BJ (cell line): ENCODE measurements at places on chromosomes 2 and 18.

DNA sequence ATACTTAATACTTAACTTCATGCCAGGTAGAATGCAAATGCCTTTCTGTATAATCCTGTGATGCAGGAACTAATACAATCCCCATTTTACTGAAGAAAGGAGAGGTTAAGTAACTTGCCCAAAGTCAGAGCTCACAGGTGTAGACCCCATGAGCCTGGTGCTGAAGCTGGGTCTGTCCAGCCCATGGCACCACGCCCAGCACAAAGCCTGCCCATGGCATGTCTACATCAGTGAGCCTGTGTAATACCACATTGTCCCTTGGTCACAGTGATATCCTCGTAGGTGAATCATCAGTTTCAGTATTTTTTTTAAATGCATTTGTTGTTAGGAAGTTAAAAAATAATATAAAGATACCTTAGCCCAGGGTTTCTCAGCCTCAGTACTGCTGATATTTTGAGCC is 69.9 kb upstream of the MCFD2 start:
- DNase-seq = no peak

- DNase-seq = no peak
Measured at GRCh38 chr2:127092901-127093516, 13.9 kb downstream of the BIN1 start.

- peak; percentile 31 for DNase-seq
Measured at GRCh38 chr2:28004086-28004485, 113.6 kb downstream of the BABAM2 start.

- DNase-seq = no peak
Measured at GRCh38 chr2:71000780-71001591, 6.3 kb upstream of the TEX261 start.

GRCh38 chr2:62654423-62654791 is 51.1 kb upstream of the EHBP1 start:
- DNase-seq = no peak

GRCh38 chr18:8841781-8842485 is 136.6 kb downstream of the MTCL1 start:
- DNase-seq = no peak

DNA sequence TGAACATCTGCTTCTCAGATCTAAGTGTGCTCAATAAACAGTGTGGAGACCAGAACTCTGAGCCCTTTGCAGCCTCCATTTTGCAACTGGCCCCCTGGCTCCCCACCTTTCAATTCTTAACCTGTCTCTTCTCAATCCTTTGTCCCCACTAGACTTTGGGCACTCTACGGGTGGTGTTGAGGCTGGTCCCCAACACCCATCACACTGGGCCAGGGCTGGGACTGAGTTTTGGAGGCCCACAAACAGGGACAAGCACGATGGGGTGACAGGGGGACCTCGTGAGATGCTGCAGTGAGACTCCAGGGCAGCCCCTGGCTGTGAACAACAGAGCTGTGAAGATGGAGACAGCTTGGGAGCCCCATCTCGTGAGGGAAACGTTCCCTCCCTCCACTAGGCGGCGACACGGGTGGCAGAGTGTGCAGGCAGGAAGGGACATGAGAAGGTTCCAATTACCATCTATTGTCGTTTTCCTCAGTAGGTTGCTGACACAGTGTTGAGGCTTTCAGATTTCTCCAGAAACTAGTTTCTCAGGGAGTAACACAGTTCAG is 1.2 kb downstream of the ANKMY1 start:
- DNase-seq = no peak

- DNase-seq = no peak
Measured at GRCh38 chr2:218257390-218257981, 3.3 kb upstream of the GPBAR1 start.

DNA sequence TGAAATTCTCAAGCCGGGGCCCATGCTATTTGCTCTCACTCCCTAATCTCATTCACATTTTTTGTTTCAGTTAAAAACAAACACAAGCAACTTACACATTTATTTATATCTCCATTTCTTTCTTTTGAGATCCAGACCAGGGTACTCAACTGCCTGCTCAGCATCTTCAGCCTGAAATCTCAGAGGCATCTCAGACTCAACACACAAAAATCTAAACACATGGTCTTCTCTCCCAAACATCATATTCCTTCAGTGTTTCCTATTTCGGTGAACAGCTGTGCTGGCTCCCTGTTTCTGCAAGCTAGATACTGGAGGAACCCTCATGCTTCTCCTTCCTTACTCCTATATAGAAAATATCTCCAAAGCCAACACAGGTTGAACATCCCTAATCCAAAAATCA is 11.3 kb upstream of the RTTN start:
- DNase-seq = no peak

GRCh38 chr18:32213693-32214092 is 23.9 kb downstream of the MEP1B start:
- DNase-seq = no peak
